ENCODE measurements at places on chromosomes 12 and 14. TPM values are rescaled to one million over a fixed set of nuclear protein-coding genes. Genes with fewer than 3 reads are reported as not detected.

GRCh38 chr12:120292411-120292660, 633 bp upstream of the RNU4-2 start:
- no peak for DNase-seq
- H3K27ac ChIP-seq, result peak overlapping the region; percentile 99
- no peaks in the 10 kb centered on the region for H3K27me3 ChIP-seq
- H3K36me3 ChIP-seq, result no peaks in the 10 kb centered on the region
- peak overlapping the region; percentile 83 for H3K4me3 ChIP-seq

DNA sequence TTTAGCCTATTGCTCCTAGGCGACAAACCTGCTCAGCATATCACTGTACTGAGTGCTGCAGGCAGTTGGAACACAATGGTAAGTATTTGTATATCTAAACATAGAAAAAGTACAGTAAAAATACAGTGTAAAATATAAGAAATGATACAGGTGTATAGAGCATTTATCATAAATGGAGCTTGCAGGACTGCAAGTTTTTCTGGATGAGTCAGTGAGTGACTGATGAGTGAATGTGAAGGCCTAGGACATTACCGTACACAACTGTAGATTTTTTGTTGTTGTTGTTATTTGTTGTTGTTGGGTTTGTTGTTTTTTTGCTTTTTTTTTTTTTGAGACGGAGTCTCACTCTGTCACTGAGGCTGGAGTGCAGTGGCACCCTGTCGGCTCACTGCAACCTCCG, 33.4 kb downstream of the PNMA1 start:
- H3K27ac ChIP-seq, result no peak overlapping the region
- DNase-seq, result no peak
- no peaks in the 10 kb centered on the region for H3K4me1 ChIP-seq
- H3K36me3 ChIP-seq, result no peaks in the 10 kb centered on the region
- no peaks in the 10 kb centered on the region for H3K27me3 ChIP-seq

- H3K4me3 ChIP-seq, result no peak overlapping the region
- DNase-seq, result no peak
- no peaks in the 10 kb centered on the region for H3K4me1 ChIP-seq
- no peaks in the 10 kb centered on the region for H3K36me3 ChIP-seq
Observed at GRCh38 chr14:37147310-37147880, 25.0 kb downstream of the SLC25A21 start.

- no peaks in the 10 kb centered on the region for H3K36me3 ChIP-seq
- H3K27ac ChIP-seq, result no peak overlapping the region
- H3K4me1 ChIP-seq, result no peaks in the 10 kb centered on the region
Observed at GRCh38 chr14:65444230-65444629, 31.7 kb downstream of the FUT8 start.

GRCh38 chr14:41830714-41831406, 224.2 kb downstream of the LRFN5 start:
- H3K27ac ChIP-seq, result no peak overlapping the region
- no peak for DNase-seq

DNA sequence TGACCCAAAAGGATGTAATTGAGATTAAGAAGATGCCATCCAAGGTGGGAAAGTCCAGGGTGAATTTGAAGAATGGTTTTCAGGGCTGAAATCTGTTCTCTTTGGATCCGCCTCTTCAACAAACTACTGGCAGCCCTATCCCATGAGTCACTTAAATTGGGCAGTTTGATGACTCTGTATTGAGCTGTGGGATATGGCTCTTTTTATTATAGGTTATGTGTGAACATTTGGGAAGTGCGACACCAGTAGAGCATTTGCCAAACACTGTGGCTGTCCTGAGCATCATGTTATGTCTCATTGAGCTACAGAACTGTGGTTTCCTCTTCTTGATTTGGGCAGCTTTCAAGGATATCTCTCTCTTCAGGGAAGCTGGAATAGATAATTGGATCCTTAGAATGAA, 22.3 kb downstream of the IFT43 start:
- DNase-seq, result no peak
- H3K27ac ChIP-seq, result no peak overlapping the region
- H3K4me1 ChIP-seq, result no peaks in the 10 kb centered on the region
- no peak overlapping the region for H3K4me3 ChIP-seq
- peaks cover 2% of the 10 kb centered on the region for H3K36me3 ChIP-seq

DNA sequence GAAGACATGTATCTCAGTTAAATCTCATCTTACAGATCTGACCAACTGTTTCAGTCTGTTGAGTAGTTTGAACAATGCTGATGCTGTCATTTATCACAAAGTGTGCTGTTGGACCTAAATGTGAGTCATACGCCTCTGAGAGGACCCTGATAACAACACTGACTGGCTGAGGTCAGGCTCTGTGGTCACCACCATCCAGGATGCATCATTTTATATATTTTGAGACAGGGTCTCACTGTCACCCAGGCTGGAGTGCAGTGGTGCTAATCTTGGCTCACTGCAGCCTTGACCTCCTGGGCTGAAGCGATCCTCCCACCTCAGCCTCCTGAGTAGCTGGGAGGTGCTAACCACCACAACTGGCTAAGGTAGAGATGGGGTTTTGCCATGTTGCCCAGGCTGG, 181.0 kb upstream of the RGS6 start:
- no peak overlapping the region for H3K27ac ChIP-seq
- peaks cover 3% of the 10 kb centered on the region for H3K4me1 ChIP-seq
- DNase-seq, result no peak

GRCh38 chr12:105912882-105913678, 225.7 kb downstream of the NUAK1 start:
- no peaks in the 10 kb centered on the region for H3K36me3 ChIP-seq
- H3K4me1 ChIP-seq, result no peaks in the 10 kb centered on the region
- H3K27ac ChIP-seq, result no peak overlapping the region
- no peaks in the 10 kb centered on the region for H3K27me3 ChIP-seq
- no peak for DNase-seq
- H3K4me3 ChIP-seq, result no peak overlapping the region

GRCh38 chr12:91180582-91181395, 1.8 kb downstream of the DCN start:
- no peak overlapping the region for H3K27ac ChIP-seq
- no peak overlapping the region for H3K4me3 ChIP-seq
- no peaks in the 10 kb centered on the region for H3K36me3 ChIP-seq
- no peaks in the 10 kb centered on the region for H3K27me3 ChIP-seq

- H3K36me3 ChIP-seq, result no peaks in the 10 kb centered on the region
- no peak for DNase-seq
- H3K27ac ChIP-seq, result no peak overlapping the region
Observed at GRCh38 chr14:83734431-83734830, 1795.5 kb upstream of the FLRT2 start.

GRCh38 chr14:81446279-81447007, 46.3 kb upstream of the STON2 start:
- H3K4me3 ChIP-seq, result no peak overlapping the region
- DNase-seq, result no peak
- H3K27me3 ChIP-seq, result no peaks in the 10 kb centered on the region
- no peaks in the 10 kb centered on the region for H3K4me1 ChIP-seq
- no peak overlapping the region for H3K27ac ChIP-seq

- no peak overlapping the region for H3K27ac ChIP-seq
- no peak overlapping the region for H3K4me3 ChIP-seq
- no peaks in the 10 kb centered on the region for H3K36me3 ChIP-seq
- no peak for DNase-seq
- no peaks in the 10 kb centered on the region for H3K4me1 ChIP-seq
Observed at GRCh38 chr14:51807356-51807755, 53.1 kb upstream of the GNG2 start.

- H3K27ac ChIP-seq, result no peak overlapping the region
- no peak for DNase-seq
- peaks cover 33% of the 10 kb centered on the region for H3K4me1 ChIP-seq
Observed at GRCh38 chr14:74856366-74856765, 19.6 kb downstream of the PROX2 start.

DNA sequence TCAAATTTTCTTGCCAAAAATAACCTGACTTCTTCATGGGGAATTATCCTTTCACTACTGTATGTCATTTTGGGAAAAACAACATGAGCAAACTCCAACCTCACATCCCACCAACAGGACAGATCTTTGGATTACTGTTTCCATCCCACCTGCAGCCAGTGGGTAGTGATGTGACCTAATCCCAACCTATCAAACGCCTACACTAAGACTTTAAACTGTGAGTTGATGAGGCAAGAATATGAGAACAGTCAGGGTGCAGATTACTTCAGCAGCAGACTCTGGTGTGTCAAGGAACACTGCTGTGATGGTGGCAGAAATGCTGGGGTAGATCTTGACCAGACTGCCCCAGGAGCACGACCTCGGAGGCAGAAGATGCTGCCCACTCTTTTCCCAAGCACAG, 293.2 kb downstream of the DUSP6 start:
- no peak for DNase-seq
- H3K36me3 ChIP-seq, result no peaks in the 10 kb centered on the region
- no peaks in the 10 kb centered on the region for H3K4me1 ChIP-seq
- no peaks in the 10 kb centered on the region for H3K27me3 ChIP-seq

GRCh38 chr12:62720661-62721330, 214.2 kb downstream of the PPM1H start:
- no peak for DNase-seq
- H3K4me3 ChIP-seq, result no peak overlapping the region
- no peaks in the 10 kb centered on the region for H3K27me3 ChIP-seq
- no peaks in the 10 kb centered on the region for H3K36me3 ChIP-seq
- no peak overlapping the region for H3K27ac ChIP-seq
- H3K4me1 ChIP-seq, result no peaks in the 10 kb centered on the region

TOMM20L gene
- not detected for polyA plus RNA-seq

NGB gene
- polyA plus RNA-seq, result not detected

NR1H4 gene
- not detected for polyA plus RNA-seq

ESR2 gene
- 3.6 TPM for polyA plus RNA-seq

POTEG gene
- 0.24 TPM for polyA plus RNA-seq

All from B cell (primary cell).